ENCODE measurements at places on chromosomes 1 and 21.
A peak's percentile ranks its signal among the peaks of the same experiment; 100 is the strongest.

GRCh38 chr1:246959944-246960693 lies 28.4 kb upstream of the AHCTF1 start:
- no peak for DNase-seq

GRCh38 chr1:161008869-161009510 lies 12.0 kb downstream of the F11R start:
- no peak for DNase-seq

GRCh38 chr1:229102741-229103391 lies 168.0 kb upstream of the RAB4A start:
- no peak for DNase-seq

- no peak for DNase-seq
Measured at GRCh38 chr1:176541663-176542062, 78.7 kb downstream of the PAPPA2 start.

- DNase-seq, result no peak
Measured at GRCh38 chr1:220726634-220727033, 21.5 kb upstream of the MTARC2 start.

DNA sequence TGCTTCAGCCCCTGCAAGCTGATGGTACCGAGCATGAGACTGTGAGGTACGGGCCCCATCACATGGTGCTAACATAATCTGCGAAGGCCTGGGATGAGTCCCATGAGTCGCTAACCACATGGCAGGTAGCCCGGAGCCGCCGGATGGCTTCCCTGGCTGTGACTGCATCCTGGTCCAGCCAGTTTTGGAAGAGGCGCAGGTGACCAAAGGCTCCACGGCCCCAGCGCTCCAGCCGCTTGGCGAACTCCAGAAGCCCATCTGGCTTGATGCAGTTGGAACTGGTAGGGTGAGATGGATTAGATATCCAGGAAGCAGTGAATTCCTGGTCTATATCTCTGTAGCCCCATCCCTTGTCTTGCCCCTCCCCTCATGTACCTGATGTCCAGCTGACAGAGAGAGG lies 24.6 kb downstream of the LRRC41 start:
- no peak for DNase-seq

DNA sequence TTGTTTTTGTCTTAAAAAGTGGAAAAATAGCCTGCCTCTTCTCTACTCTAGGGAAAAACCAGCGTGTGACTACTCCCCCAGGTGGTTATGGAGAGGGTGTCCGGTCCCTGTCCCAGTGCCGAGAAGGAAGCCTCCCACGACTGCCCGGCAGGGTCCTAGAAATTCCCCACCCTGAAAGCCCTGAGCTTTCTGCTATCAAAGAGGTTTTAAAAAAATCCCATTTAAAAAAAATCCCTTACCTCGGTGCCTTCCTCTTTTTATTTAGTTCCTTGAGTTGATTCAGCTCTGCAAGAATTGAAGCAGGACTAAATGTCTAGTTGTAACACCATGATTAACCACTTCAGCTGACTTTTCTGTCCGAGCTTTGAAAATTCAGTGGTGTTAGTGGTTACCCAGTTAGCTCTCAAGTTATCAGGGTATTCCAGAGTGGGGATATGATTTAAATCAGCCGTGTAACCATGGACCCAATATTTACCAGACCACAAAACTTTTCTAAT lies 35.0 kb upstream of the TDRD10 start:
- DNase-seq, result no peak

DNA sequence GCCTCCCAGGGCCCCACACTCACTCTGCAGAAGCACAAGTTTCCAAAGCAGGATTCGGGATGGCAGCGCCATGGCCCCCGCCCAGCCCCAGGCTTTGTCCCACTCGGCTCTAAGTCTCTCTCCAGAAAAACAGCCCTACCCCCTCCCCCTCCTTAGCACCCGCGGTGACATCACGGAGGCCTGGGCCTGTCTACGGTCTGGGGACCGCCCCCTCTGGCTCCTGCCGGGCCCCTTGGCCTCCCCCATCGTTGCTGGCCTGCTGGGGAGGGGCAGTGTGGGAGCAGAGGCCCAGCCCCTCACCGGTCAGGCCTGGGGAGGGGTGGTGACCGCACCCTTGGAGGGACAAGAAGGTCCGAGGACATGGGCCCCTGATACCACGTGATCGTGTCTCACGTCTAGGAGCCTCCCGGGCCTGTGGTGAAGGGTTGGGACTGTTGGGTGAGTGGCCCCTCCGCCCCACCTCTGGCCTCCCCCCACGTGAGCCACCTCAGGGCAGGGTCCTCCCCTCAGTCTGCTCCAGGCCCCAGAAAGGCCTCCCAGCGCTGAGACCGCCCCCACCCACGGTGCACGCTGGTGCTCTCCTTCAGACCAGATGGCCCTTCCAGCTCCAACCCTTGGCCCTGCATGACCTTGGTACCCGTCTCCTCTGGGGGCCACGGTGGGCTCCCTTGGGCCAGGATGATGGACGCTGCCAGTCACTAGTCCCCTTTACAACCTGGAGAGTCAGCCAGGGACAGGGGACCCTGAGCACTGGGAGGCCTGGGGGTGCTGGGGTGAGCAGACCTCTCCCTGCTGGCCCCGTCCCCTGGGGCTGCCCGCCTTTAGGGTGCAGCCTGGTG lies at the start of gene MXRA8:
Gene MXRA8, minus strand, starts transcription at position 123 of the 839 bp plus-strand sequence. Its CDS starts 51 bp downstream, at position 72.
- no peak for DNase-seq

- DNase-seq, result no peak
Measured at GRCh38 chr1:113321771-113322387, 68.4 kb upstream of the MAGI3 start.

GRCh38 chr21:46392921-46393320 lies 65.8 kb upstream of the DIP2A start:
- no peak for DNase-seq

GRCh38 chr1:210398466-210398865 lies 69.8 kb downstream of the HHAT start:
- no peak for DNase-seq

GRCh38 chr1:39452540-39452939 lies 38.9 kb upstream of the BMP8A start:
- DNase-seq, result no peak

GRCh38 chr1:54227091-54227602 lies 27.2 kb downstream of the MRPL37 start:
- no peak for DNase-seq

- peak; percentile 42 for DNase-seq
Measured at GRCh38 chr1:40877698-40878097, 15.5 kb upstream of the CITED4 start.

- DNase-seq, result no peak
Measured at GRCh38 chr1:33975961-33976360, 112.1 kb downstream of the HMGB4 start.

- DNase-seq, result no peak
Measured at GRCh38 chr1:220828950-220829586, 42.4 kb downstream of the MTARC1 start.

DNA sequence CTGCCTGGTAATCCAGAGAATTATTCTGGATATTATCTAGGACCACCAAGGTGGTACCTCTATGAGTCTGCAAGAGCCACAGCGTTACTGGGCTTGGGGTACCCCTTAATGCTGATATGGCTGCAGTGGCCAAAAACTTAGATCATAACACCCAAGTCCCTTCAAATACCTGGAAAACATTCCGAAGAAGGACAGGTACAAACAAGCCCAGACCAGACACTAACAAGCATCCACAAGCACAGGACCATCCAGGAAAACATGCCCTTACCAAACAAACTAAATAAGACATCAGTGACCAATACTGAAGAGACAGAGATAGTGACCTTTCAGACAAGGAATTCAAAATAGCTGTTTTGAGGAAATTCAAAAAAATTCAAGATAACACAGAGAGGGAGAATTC lies 2.9 kb downstream of the C1orf105 start:
- DNase-seq, result no peak

DNA sequence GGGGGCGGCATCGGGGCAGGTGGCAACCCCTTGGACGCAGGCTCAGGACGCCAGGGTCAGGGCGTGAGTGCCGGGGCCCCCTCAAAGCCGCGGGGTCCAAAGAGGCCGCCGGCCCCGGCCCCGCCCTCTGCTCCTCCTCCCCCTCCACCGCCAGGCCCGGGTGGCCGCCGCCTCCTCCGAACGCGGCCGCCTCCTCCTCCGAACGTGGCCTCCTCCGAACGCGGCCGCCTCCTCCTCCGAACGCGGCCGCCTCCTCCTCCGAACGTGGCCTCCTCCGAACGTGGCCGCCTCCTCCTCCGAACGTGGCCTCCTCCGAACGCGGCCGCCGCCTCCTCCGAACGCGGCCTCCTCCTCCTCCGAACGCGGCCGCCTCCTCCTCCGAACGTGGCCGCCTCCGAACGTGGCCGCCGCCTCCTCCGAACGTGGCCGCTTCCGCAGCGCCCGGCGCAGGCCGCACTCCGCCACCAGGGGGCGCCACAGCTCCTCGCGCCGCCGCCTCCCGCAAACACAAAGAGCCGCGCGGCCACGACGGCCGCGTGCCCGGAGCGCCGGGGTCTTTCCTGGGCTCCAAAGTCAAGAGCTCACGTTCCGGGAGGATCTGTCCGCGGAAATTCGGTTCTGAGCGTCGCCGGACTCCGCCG lies 19.3 kb upstream of the SAMD11 start:
- peak; percentile 82 for DNase-seq

- no peak for DNase-seq
Measured at GRCh38 chr21:34640858-34641257, 25.9 kb upstream of the RCAN1 start.

GRCh38 chr21:31173881-31174555 lies 135.7 kb upstream of the KRTAP19-8 start:
- no peak for DNase-seq

DNA sequence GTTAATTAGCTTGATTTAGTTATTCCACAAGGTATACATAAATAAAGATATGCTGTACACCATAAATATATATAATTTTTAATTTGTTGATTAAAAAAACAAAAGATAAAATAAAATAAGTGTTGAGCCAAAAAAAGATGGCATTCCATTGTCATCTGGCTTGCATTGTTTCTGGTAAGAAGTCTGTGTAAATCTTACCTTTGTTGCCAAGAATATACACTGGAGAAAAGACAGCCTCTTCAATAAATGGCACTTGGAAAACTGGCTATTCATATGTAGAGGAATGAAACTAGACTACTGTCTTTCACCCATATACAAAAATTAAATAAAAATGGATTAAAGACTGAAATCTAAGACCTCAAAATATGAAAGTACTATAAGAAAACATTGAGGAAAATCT lies 196.5 kb downstream of the IER5 start:
- DNase-seq, result no peak
